ENCODE measurements at places on chromosomes 12 and 14.

DNA sequence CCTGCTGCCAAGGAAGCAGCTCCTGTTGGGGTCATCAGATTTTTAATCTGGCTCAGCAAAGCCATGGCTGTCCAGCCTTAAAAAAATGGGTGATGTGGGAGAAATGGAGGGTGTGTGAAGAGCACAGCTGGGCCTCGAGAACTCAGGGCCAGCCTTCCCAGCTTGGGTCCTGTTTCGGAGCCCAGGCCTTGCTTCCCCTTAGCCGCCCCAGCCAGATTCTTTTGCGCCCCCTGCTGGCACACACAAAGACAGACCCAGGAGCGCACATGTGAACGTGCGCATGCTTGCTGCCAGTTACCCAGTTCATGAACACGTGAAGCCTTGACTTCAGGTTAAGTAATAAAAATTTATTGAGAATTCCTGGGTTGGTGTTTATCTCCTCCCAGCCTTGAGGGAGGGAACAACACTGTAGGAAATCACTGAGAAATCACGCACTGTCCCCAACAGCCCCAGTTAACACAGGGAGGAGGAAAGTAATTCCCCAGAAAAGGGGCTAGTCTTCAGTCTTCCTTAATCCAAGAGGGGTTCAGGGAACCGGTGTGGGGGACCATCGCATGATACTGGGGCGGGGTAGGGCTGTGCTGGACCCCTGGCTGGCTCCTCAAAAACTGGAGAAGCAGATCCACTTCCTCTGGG is 5.3 kb downstream of the PHB2 start:
- DNase-seq: peak; percentile 93

GRCh38 chr12:75714462-75715322 is 203.3 kb upstream of the KRR1 start:
- no peak for DNase-seq

- DNase-seq: no peak
Observed at GRCh38 chr12:65868133-65868705, 43.9 kb downstream of the HMGA2 start.

- DNase-seq: peak; percentile 89
Observed at GRCh38 chr12:120013659-120014380, 24.8 kb downstream of the BICDL1 start.

DNA sequence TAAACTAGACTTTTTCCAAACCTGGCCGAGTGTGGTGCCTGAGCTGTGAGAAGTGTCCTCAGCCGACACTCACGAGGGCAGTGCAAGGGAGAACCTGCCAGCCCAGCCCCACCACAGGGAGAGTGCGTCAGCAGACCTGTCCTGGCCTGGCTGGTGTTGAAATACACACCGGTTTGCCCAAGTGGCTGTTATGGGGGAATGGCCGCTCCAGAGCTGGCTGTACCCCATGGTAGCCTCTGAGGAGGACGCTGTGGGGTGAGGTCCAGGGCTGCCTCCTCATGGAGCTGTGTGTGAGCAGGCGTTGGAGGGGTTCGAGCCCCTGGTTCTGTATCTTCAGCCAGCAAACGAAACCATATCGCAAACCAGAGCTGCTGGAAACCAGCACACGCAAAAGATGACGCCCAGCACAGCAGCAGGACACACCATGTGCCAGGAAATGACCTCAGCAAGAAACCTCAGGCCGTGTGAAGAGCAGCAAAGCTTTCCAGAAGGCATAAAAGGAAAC is 9.4 kb downstream of the ANKRD9 start:
- DNase-seq: no peak

GRCh38 chr14:32654106-32654505 is 284.6 kb upstream of the NPAS3 start:
- DNase-seq: no peak

GRCh38 chr12:6180268-6181051 is 19.7 kb upstream of the CD9 start:
- DNase-seq: no peak

GRCh38 chr14:26594756-26595545 is 2.9 kb downstream of the NOVA1 start:
- DNase-seq: no peak
